Stimulated activated CD4-positive, alpha-beta T cell treated with anti-CD3 and anti-CD28 coated beads, Interleukin-1b, Interleukin-23, amount 100 ng/mL, for 24 hours (primary cell): ENCODE measurements at places on chromosomes 12 and 14.

GRCh38 chr14:39555749-39556148 is 123.5 kb upstream of the FBXO33 start:
- no peak for DNase-seq

DNA sequence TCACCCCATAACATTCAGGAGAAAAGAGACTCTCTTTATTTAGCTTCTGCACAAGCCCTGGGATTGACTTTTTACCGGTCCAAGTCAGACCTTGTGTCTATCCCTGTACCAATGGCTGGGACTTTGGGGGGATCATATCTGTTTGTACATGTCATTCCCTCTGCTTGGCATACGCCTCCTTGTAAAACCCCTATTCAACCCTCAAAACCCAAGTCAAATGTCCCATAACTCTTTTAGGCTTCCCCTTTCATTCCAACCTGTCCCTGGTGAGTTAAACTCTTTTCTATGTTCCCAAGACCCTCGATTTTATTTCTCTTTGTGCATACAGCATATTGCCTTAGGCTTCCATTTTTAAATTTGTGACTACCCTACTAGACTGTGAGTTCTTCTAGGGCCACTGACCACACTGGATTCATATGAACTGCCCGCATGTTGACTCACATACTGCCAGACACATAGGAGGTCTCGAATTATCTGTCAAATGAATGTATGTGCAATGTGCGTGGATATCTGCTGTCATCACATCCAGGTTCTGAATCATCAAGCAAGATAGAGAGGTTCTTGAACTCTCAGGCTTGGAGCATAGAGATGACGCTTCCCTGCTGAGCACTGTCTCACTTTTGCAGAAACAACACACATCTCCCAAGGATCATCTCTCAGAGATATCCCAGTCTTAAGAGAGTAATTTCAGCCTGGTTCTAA is 548.6 kb upstream of the TBX3 start:
- DNase-seq: no peak

DNA sequence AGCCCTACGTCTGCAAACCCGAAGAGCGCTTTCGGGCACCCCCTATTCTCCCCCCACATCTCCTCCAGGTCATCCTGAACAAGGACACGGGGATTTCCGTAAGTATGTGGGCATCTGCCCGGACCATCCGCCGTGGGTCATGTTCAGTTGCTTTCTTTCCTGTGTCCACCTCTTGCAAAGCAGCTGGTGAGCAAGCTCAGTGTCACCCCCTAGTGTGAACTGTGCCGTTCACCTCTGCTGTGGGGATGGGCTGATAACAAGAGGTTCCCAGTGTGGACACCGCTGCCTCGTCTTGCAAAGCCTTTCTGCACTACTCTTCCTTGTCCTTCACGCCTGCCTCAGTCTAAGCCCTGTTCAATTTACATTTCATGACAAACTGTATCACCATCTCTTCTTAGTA is 8.6 kb downstream of the PRKAB1 start:
- DNase-seq: no peak

DNA sequence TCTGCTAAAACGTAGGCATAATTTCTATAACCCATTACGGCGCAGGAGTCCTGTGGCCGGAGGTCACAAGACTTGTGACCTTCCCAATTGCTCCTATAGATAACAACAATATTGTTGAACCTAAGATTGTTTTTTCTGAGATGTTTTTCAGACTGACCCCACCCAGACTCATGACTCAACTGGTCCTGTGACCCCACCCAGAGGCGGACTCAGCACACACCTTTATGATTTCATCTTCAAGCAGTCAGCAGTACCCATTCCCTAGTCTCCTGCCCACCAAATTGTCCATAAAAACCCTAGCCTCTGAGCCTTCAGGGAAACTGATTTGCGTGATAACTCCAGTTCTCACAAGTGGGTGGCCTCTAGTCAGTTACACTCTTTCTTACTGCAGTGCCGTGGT is 5.9 kb upstream of the PPP4R3A start:
- no peak for DNase-seq

DNA sequence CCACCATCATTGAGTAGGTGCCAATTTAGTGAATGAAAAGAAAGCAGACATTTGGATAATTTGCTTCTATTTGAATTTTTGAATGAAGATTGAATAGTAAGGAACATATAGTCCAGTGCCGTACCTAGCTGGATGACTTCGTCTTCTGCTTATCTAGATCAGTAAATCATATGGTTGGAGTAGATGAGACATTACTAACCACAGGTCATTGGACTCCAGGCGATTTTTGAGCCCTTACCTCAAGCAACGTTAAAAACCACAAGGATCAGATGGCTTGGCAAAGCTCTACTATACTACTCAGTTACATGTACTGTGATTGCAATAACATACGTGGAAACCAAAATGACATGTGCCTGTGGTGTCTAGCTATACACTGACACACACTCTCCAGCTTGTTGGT is 1.7 kb upstream of the SPATS2 start:
- no peak for DNase-seq

- DNase-seq: no peak
These were observed 114.6 kb downstream of the PPFIA2 start for GRCh38 chr12:81644503-81644902.

- DNase-seq: no peak
These were observed at the start of gene IL26 for GRCh38 chr12:68225576-68226476. Gene IL26 (minus strand): TSS chr12:68225810. CDS start chr12:68225756, 54 bp downstream.

- DNase-seq: no peak
These were observed 123.9 kb downstream of the PAX9 start for GRCh38 chr14:36785511-36785910.

GRCh38 chr14:31993521-31993951 is 83.6 kb upstream of the ARHGAP5 start:
- no peak for DNase-seq

DNA sequence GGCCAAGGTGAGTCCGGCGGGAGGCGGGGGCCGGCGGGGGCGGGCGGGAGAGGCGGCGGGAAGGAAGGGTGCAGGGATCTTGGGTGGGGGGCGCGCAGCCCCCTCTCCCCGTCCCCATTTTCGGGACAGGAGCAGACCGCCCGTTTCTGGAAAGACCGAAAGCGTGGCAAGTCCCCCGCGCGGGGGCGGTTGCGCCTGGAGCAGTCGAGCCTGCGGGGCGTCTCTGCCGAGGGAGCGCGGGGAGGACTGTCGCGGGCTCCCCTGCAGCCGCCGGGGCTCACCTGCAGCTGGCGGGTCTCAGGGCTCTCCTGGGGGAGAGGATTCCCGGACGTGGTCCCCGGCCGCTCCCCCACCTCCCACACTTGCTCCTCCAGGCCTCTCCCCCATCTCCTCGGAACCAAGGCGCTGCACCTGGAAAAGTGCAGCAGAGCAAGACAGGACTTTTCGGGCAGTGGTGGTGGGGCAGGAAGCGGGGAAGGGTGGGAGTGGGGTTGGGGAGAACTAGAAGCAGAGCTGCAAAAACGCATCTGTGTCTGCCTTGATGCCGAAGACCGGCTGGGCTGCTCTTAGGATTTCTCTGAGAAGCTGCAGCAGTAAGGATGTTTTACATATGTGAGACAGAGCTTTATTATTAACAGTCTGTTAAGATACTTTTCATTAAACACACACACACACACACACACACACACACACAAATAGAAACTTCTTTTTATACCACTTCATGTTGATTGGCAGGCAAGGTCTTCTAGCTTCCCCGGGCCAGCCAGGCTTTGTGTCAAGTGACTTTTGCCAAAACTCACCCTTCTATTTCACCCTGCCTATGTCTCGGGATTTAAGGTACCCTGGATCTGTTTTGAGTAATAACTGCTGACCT is 677 bp downstream of the C12orf75 start:
- DNase-seq: no peak

- no peak for DNase-seq
These were observed 1.5 kb downstream of the WNT10B start for GRCh38 chr12:48969833-48970701.

- DNase-seq: no peak
These were observed 59.5 kb upstream of the BBS10 start for GRCh38 chr12:76407710-76408109.

- no peak for DNase-seq
These were observed 2.1 kb downstream of the OGFOD2 start for GRCh38 chr12:122977153-122977552.

- no peak for DNase-seq
These were observed 16.2 kb downstream of the OTX2 start for GRCh38 chr14:56794088-56794556.

DNA sequence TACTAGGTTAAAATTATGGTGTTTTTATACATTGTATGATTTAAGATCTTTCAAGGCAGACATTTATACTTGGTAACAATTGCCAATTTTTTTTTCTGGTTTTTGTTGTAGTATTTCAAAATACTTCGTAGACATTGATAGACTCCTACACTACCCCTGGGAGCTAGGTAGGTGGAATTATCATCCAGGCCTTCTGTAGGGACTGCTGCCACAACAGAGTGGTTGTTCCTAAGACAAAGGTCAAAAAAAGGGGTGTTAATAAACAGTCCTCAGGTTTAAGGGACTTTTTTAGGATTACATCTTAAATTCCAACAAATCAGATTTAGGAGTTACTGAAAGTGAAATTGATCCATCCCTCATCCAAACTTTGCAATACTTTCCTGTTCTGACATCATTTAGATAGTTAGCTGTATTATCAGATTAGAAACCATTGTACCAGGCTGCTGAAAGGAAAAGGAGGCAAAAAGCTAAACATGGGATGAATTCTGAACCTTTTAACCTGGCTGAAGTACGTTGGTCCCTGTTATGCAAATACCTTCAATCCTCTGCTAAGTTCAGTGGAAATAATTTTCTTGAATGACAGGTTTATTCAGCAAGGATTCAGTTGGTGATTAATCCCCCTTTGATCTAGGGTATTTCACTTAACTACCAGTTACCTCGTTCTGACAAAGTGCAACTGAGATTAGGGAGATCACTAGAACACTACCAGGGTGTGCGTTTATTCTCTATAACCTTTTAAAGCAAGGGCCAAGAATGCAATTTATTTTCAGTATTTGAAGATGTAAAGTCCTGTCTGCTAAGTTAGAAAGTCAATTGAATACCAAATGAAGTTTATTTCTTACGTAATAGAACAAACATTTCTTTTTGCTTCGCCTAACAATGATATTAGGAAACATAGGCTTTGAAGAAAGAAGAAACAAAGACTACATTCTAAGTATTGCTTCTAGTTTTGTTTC is 23.2 kb downstream of the AP5M1 start:
- DNase-seq: no peak

DNA sequence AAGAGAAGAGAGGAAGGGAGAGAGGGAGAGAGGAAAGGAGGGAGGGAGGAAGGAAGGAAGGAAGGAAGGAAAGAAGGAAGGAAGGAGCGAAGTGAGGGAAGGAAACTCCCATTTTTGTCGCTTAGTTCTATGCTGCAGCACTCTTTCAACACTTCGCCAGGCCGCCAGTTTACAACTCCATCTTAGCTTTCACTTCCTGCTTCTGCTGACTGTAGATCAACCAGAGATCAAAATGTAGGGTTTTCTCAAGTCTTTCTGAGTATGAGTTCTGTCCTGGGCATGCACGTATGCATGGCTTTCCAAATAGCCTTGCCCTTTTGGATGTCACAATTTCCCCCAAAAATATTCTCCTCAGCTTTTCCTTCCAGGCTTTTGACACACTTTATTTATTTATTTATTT is 723.4 kb downstream of the TRHDE start:
- DNase-seq: no peak

DNA sequence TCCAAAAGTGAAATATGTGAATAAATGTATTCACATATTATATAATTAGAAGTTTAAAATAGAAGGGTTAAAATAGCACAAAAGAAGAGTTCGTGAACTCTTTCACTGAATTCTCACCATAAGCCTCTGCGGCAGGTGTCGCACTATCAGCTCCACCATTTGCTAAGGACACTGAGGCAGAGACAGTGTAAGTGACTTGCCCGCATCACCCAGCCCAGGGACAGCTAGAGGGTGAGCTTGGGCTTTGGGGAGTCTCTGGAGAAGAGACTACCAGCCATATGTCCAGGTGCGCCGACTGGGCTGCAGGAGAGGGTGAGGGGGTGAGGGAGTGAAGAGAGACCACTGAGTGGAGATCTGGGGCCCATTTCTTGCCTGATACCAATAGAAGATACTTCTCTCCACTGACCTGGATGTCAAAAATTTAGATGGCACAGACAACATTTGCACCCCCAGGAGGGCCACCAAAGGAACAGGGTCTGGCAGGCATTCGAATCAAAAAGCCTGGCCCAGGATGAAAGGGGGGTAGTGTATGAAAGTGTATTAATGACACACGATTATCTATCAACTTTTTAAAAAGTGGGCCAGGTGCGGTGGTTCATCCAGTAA is 28.5 kb downstream of the FAIM2 start:
- DNase-seq: no peak

DNA sequence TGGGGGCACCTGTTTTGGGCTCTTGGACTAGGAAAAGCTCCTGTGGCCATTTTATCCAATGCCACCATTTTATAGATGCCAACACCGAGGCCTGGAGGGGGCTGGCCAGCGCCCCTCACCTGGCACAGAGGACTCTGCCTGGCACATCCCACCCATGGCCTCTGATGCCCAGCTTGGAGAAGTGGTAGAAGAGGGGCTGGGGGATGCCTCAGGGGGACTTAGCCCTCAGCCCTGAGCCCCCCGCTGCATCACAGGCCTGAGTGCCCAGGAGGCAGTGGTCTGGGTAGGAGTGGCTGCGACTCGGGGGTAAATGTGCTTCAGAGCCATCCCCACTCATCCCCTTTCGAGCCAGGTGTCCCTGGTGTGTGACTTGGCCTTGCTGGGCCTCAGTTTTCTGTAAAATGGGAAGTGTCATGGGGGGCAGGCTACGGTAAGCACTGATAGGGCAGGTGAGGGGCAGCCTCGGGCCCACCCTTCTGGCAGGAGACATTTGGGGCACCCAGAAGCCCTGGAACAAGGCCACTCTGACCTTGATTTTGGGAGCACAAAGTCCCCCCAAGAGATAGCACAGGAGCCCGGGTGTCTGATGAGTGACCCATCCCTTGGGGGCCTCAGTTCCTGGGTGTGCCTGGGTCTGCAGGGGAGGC is 22.5 kb downstream of the SH2B3 start:
- DNase-seq: no peak

GRCh38 chr12:130185455-130186391 is 23.5 kb downstream of the FZD10 start:
- DNase-seq: no peak

DNA sequence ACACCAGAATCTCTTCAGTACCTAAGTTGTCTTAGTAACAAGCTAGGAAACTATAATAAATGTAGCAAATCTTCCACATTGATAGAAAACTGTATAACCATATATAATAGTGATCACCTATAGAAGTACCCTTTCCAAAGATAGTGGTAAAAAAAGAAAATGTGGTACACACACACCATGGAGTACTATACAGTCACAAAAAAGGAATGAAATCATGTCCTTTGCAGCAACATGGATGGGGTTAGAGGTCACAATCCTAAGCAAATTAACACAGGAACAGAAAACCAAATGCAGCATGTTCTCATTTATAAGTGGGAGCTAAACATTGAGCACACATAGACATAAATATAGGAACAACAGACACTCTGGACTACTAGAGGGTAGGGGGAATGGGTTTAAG is 90.5 kb downstream of the SLC25A21 start:
- DNase-seq: no peak

GRCh38 chr12:41293011-41293410 is 104.9 kb downstream of the PDZRN4 start:
- no peak for DNase-seq
